ENCODE measurements at places on chromosomes 16 and 17. TPM values are rescaled to one million over a fixed set of nuclear protein-coding genes. Genes with fewer than 3 reads are reported as not detected.

- no peak for DNase-seq
Observed at GRCh38 chr17:59366773-59367656, 35.6 kb downstream of the YPEL2 start.

The KCNJ2 gene
- total RNA-seq = 33.5 TPM

DNA sequence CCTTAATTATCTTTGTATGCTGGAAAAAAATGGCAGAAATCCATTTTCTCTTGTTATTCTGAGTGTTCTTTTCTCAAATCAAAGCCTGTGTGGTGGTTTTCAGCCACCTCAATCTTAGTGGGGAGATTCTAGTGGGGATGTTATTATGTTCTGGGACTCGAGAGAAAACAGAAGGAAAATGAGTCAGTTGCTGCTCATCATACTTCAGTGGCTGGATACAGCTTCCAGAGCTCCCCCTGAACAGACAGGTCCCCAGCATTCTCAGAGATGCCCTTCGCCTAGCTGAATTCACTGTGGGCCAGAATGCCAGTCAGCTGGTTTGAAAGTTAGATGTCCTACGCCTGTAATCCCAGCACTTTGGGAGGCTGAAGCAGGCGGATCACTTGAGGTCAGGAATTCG, 8.5 kb downstream of the ST6GALNAC1 start:
- no peak for DNase-seq

DNA sequence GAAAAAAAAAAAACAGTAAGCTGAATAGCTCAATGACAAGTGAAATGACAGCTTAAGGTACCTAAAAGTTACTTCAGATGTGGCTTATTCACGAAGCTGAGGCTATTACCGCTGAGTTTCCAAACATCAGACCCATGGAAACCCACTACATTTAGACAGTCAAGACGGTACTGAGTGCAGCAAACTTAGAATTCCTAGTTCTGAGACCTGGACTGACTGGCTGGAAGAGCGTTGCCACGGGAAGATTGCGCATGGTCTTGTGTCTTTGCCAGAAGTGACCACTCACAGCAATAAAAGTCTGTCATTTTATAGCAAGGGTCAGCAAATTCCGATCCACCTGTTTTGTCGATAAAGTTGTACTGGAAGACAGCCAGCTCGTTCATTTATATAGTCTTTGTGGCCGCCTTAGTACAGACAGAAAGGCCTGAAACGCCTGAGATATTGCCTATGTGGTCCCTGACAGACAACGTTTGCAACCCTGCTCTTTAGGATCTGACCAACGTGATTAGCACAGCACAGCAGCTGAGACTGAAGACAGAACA, 19.2 kb downstream of the LITAFD start:
- DNase-seq = no peak

- no peak for DNase-seq
Observed at GRCh38 chr17:14428648-14429029, 127.8 kb downstream of the HS3ST3B1 start.

- no peak for DNase-seq
Observed at GRCh38 chr17:61247439-61247838, 152.2 kb upstream of the TBX2 start.

GRCh38 chr16:19095654-19096053, 18.1 kb upstream of the ITPRIPL2 start:
- DNase-seq = no peak

- no peak for DNase-seq
Observed at GRCh38 chr17:75346906-75347305, 57.7 kb upstream of the SLC25A19 start.

The SLC16A13 gene
- total RNA-seq = 0.48 TPM

The PIK3R5 gene
- total RNA-seq = 2.0 TPM

The CD300LF gene
- 0.46 TPM for total RNA-seq

- no peak for DNase-seq
Observed at GRCh38 chr17:41340934-41341861, 9.4 kb downstream of the KRT33A start.

GRCh38 chr17:37294888-37295287, 80.9 kb upstream of the C17orf78 start:
- no peak for DNase-seq

The WBP2 gene
- total RNA-seq = 129 TPM

DNA sequence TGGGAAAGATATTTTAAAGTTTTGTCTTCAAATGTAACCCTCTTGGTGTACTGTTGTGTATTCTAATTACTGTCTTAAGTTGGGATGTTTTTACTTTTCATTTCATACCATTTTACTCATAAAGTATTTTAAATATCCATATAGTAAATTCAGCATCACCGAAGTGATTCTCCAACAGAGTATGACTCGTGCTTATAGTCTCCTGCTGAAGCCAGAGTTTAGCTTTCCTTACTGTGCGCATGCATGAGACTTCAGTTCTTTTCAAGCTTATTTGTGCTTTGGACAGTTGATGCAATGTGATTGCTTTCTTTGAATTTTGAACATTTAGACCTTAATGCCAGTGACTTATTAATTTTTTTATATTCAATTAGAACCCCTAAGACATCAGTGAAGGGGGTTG, 7.4 kb upstream of the VPS35L start:
- no peak for DNase-seq

GRCh38 chr16:85221771-85222154, 109.5 kb upstream of the CIBAR2 start:
- DNase-seq = no peak

The ABCA6 gene
- total RNA-seq = 14.6 TPM

The SPAG7 gene
- 104 TPM for total RNA-seq

GRCh38 chr17:21352221-21352980, 23.8 kb upstream of the KCNJ12 start:
- peak; percentile 74 for DNase-seq

GRCh38 chr17:82344175-82344907, 10.8 kb upstream of the SECTM1 start:
- no peak for DNase-seq

DNA sequence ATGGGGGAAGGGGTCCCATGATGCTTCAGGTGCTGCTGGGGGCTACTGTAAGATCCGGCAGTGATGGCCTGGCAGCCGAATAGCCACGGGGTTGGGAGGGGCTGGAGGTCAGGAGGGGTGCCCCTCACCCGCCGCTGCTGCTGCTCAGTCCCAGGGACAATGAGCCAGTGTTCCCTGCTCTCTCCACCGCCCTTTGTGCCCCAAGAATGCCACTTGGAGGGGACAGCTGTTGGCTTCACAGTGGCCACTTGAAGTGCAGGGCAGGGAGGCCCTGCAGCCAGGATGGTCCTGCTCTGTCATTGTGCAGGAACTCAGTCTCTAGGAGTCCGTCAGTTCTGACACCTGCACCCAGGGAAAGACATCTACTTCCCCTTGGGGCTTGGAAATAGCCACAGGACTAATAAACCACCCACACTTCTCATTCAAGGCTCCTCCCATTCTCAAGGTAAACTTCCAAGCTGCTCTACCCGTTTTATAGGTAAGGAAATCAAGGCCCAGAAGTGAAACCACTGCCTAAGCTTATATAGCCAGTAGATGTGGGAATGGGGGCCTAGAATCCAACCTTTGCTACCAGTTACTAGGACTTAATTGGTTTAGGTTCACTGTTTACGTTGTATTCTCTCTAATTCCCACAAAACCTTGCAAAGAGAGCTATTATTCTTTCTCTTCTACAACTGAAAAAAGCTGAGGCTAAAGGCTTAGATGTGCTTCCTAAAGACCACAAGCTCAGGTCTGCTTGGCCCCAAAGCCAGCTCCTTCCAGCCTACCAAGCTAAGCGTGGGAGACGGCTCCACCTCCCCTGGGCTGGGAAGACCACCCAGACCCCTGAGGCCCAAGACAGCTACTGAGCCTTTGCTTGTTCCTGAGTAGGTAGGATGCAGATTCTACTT, 6.2 kb upstream of the CPSF4L start:
- no peak for DNase-seq

DNA sequence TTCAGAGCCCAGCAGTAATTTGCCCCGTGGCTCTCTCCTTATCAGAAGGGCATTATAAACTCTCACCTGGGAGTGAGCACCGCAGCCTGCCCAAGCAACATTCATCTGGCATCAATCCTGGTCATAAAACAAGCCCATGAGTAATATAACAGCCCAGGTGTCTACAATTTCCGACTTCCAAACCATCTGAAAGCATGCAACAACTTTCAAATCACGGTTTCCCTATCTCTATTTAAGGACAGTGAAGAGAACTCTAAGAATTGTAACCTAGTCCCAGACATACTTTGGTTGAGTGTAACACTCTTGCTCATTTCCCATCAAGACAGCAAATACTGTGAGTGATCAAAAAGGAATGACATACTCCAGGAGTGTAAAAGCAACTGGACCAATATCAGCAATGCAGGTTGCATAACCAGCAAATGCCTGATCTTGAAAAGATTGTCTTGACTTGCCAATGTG, 487.4 kb upstream of the SOX9 start:
- no peak for DNase-seq

The DNAI2 gene
- total RNA-seq = not detected

DNA sequence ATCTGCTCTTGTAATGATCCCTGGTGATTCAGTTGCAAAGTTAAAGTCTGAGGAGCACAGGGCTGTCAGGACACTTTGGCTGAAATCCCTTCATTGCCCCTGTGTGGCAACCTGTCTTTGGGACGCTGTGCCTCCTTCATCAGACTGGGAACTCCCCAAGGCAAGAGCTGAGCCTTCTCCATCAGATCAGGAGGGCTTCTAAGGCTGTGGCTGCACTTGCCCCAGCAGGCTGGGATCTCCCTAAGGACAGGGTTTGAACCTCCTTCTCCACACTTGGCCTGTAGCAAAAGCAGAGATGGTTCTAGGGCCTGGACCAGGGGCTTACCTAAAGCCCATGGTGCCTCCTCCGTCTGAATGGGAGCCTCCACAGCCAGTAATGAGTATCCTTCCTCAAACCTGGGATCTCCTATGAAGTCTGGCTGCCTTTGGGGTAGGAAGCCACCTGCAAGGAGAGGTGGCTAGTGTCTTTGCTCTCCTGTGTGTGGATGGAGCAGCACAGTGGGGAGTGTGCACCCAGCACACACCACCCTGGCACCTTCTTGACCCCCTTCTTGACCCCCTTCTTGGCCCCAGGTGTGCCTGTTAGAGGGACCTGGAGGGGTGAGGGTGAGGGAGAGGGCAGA, 79.0 kb upstream of the NKD1 start:
- peak; percentile 63 for DNase-seq

GRCh38 chr16:13561291-13562070, 358.5 kb upstream of the ERCC4 start:
- DNase-seq = no peak

- DNase-seq = no peak
Observed at GRCh38 chr17:67138392-67138791, 94.0 kb downstream of the CACNG1 start.

The CACNG1 gene
- not detected for total RNA-seq

The CIBAR2 gene
- total RNA-seq = not detected

DNA sequence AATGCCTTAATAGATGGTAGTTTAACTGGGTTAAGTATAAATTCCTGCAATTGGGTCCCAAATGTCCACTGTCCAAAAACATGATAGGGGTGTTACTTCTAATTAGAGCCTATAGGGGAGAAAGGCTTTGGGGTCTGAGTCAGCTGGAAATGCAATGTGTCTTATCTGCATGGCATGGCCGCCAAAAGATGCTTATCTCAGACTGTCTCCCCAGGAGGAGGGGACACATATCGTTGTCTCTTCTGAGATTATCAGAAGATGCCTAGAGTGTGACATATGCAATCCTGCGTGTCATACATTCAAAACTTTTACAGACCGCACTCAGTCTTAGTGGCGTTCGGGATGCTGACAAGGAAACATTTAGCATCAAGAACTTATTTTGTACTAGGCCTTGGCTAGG, 442.9 kb downstream of the GRIN2A start:
- DNase-seq = no peak

DNA sequence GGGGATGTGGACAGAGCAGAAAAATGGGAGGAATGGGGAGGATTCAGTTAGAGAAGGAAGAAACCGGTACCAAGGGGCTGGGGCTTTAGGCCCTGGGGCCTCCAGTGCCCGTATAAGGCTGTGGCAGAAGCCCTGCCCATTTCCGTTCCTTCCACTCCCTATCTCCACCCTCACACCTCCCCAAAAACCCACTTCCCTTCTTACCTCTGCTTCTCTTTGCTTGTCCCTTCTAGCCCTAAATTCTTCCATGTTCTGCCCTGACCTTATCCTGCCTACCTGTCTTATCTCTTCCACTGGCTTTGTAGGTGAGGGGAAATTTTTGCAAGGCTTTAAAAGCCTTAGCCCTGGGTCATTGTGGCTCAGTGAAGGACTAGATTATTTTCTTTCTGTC, 4.1 kb downstream of the RNF167 start:
- DNase-seq = peak; percentile 86

GRCh38 chr16:53056392-53056881, 1.6 kb downstream of the CHD9 start:
- no peak for DNase-seq

- DNase-seq = no peak
Observed at GRCh38 chr16:11165894-11166665, 89.9 kb downstream of the SOCS1 start.

The CDH3 gene
- not detected for total RNA-seq

GRCh38 chr17:73783945-73784603, 139.8 kb upstream of the SDK2 start:
- no peak for DNase-seq

DNA sequence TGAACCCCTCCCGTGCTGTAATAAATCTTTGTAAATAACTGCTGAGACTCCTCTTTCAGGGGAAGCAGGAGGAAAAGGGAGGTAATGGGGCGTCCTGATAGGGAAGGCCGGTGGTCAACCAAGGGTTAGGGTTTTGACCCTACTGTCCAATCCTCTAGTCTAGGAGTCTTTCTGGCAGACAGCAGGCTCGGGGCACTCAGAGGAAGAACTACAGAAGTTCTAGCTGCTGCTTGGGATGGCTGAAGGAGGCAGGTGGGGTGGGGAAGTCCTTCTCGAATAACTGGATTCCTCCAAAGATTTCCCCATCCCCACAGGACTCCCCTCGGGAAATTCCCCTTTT, 387 bp upstream of the STARD3 start:
- DNase-seq = no peak

The HOXB6 gene
- 0.92 TPM for total RNA-seq

GRCh38 chr17:17781591-17782496, 54.9 kb downstream of the SREBF1 start:
- DNase-seq = peak; percentile 91

The TUFM gene
- 184 TPM for total RNA-seq

The PPL gene
- 5.6 TPM for total RNA-seq

The CDRT15L2 gene
- total RNA-seq = not detected

DNA sequence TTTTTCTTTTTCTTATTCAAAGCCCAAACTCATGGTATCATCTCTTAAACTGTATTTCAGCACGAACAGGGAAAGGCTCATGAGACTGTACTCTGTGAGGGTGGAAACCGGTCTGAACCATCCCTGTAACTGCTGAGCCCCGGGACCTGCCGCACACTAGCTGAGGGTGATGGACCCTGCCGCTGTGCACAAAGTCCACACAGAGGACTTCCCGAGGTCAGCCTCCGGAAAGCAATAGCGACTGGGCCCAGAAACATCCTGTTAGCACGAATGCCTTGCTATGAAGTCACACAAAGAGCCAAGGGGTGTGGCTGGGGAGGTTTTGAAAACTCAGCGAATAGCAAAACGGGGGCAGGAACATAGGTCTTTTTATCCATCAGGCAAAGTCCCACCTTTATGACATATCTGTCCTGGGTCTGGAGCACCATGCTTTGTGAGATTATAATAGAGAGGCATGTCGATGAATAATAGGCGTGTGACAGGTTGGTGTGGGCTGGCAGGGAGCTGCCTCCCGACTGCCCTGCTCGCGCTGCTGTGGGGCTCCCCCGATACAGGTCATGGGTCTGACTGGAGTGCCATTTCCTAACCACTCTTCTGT, 33.4 kb downstream of the CDK5R1 start:
- no peak for DNase-seq

The PLK1 gene
- total RNA-seq = 0.54 TPM

All from cardiac septum (tissue), 1 donor.